ENCODE measurements at places on chromosomes 1 and 21.

- DNase-seq, result no peak
These were observed 1.3 kb upstream of the TTF2 start for GRCh38 chr1:117058810-117059209.

- DNase-seq, result no peak
These were observed 302.7 kb upstream of the SGIP1 start for GRCh38 chr1:66231217-66231616.

- DNase-seq, result no peak
These were observed 92.1 kb downstream of the WDR3 start for GRCh38 chr1:118021668-118022067.

DNA sequence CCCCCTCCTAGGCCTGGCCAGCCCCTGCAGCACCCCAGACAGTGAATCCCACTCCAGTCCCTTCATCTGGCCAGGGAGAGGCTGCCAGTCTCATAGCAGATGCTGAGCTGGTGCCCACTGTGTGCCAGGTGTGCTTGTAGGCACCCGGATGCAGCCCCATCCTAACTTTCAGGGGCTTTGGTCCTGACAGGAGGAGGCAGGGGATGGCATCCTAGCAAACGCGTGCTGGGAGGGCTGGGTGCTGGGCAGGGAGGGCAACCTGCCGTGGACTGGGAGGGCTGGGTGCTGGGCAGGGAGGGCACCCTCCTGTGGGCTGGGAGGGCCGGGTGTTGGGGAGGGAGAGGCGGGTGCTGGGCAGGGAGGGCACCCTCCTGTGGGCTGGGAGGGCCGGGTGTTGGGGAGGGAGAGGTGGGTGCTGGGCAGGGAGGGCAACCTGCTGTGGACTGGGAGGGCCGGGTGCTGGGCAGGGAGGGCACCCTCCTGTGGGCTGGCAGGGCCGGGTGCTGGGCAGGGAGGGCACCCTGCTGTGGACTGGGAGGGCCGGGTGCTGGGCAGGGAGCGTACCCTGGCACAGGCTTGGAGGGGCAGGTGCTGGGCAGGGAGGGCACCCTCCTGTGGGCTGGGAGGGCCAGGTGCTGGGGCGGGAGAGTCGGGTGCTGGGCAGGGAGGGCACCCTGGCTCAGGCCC is 35.3 kb downstream of the SLC19A1 start:
- DNase-seq, result no peak

- no peak for DNase-seq
These were observed 125.4 kb downstream of the PTGER3 start for GRCh38 chr1:70922196-70922595.

DNA sequence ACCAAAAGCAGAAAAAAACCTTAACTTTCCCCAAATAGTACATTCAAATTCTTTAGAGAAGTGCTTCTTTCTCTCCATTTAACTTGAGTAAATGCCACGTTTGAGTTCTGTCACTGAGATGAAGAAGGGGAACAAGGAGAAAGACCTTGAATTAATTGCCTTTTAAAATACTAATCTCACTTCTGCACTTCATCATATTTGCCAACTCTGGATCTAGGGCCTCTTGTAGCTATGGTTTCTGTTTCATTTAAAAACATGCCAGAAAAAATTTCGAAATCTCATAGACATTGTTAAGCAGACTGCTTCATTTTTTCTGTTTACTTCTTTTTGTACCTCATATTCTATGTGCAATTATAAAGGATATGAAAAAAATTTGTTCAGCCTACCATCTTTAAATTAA is 24.6 kb downstream of the MIXL1 start:
- no peak for DNase-seq

DNA sequence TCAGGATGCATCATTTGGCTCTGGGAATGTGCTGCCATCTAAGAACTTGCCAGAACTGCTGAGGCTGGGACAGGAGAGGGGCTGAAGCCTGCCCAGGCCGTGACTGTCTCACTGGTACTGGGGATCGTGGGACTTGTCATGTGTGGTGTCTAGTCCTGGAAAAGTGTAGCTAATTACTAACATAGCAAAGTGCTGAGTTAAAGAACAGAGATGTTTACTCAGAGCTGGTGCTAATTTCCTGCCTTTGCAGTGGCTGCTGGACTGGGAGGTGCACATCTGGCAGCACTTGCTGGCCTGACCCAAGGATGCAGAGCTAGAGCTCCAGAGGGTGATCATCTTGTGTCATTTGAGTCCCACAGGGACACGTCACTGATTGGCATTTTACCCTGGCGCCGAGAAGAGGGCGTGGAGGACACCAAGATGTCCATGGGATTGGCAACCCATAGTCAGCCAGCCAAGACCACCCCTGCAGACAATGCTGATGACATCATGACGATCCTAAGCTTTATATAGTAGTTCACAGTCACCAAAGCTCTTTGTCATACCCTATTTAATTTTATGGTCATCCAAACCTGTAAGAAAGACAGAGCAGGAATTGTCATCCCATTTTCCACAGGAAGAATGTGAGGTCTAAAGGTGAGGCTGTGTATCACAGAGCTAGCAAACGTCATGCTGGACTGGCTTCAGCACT is 110.1 kb upstream of the SLC44A3 start:
- DNase-seq, result no peak

DNA sequence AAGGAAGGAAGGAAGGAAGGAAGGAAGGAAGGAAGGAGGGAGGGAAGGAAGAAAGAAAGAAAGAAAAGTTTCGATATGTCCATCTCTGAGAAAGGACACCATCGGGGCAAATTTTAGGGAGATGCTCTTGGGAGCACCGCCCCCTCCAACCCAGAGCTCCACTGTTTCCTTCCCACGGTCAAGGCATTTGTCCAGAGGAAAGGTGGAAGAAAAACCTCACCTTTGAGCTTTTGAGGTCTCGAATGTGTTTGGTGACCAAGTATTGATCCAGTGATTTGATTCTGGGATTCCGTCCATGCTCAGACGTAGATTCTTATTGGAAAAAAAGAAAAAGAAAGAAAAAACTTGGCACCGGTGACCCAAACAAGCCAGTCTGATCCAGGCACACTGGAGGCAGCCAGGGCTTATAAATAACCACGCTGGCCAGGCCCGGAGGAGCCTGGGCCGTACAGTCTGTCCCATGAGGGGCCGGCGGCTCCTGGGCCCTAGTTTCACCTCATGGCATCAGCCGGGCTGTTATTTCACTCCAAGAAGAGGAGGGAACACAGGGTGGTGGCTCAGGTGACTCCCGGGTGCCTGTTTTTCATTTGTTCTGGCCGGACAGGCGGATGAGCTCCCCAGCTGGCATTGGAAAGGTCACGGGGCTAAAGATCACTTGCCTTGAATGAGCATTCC is 36.1 kb upstream of the SLC25A33 start:
- DNase-seq, result no peak

GRCh38 chr21:45540601-45540970 is 1.7 kb downstream of the SLC19A1 start:
- DNase-seq, result no peak

GRCh38 chr1:14571810-14572767 is 26.4 kb upstream of the KAZN start:
- DNase-seq, result peak; percentile 47

- DNase-seq, result no peak
These were observed 21.6 kb downstream of the PCP4 start for GRCh38 chr21:39888848-39889247.

DNA sequence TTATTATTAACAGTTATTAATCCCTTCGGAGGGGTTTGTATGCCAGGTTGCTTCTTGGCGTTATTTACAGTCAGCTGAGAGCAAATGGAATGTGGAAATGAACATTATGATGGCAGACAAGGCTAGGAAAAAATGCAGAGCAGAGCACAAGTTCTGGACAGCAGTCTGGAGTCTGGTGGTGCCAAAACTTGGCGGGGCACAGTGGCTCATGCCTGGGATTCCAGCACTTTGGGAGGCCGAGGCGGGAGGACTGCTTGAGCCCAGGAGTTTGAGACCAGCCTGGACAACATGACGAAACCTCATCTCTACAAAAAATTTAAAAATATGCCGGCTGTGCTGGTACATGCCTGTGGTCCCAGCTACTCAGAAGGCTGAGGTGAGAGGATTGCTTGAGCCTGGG is 67.6 kb downstream of the CDC7 start:
- DNase-seq, result no peak

Measured in GM13977 (cell line).